Thoracic aorta (tissue), 2 donors: ENCODE measurements at places on chromosomes 13 and 19.

GRCh38 chr19:44777715-44778347 is at the start of gene CBLC:
CBLC (plus strand) TSS chr19:44777890; CDS start chr19:44777932, 42 bp downstream.
- no peak for DNase-seq

GRCh38 chr19:7540761-7541474 is 5.4 kb downstream of the PNPLA6 start:
- DNase-seq = no peak

- no peak for DNase-seq
Observed at GRCh38 chr19:43465468-43466120, at the start of gene LYPD3. LYPD3 (minus strand) TSS chr19:43465608; CDS start chr19:43465571, 37 bp downstream.

- DNase-seq = no peak
Observed at GRCh38 chr19:19775891-19776205, 42.9 kb upstream of the ZNF14 start.

GRCh38 chr19:2711172-2711874 is 8.8 kb upstream of the GNG7 start:
- DNase-seq = no peak

DNA sequence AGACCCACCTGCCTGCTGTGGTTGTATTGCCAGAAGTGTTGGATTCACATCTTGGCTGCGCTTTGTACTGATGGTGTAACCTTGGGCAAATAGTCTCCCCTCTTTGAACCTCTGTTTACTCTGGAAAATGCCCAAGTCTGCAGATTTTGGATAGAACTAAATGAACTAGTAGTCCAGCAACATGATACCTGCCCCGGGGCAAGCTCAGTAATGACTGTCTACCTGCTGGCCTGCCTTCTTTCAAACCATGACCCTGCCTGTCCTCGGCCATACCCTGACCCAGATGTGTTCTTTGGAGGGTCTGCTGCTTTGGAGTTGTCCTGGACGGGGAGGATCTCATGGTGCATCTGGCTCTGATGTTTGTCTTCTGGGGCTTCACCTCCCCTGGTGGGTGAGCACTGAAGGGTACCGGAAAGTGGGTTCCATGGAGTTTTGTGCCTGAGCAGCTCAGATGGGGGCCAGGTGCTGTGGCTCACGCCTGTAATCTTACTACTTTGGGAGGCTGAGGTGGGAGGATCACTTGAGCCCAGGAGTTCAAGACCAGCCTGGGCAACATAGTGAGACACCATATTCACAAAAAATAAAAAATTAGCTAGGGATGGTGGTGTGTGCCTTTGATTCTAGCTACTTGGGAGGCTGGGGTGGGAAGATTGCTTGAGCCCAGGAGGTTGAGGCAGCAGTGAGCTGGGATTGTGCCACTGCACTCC is 59.5 kb downstream of the TNFRSF19 start:
- no peak for DNase-seq

- DNase-seq = no peak
Observed at GRCh38 chr19:3544742-3545668, 6.0 kb downstream of the TEKTIP1 start.

GRCh38 chr13:30753030-30753616 is 17.8 kb downstream of the ALOX5AP start:
- DNase-seq = no peak
